CD8-positive, alpha-beta memory T cell (primary cell): ENCODE measurements at places on chromosomes 6 and 20. TPM values are rescaled to one million over a fixed set of nuclear protein-coding genes. Genes with fewer than 3 reads are reported as not detected.

DNA sequence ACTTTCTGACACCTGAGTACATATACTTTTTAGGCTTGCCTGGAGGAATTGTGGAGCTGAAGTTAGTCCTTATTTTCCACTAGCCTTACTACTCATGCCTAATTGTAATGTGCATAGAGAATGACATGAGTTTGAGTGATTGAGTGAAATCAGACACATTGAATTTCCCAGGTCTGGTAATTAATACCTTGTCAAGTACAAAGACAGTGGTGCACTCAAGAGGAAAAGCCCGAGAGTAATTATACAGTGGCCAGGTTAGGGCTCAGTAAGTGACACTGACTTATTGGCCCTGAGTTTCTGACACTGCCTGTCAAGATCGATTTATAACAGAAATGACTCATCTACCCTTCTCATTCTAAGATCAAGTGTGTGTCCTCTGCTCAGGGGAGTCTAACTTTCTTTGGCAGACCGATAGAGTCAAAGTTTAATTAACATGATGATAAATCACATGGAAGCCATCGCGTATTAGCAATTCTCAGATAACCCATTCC lies 288.3 kb downstream of the TPBG start:
- DNase-seq: no peak

DNA sequence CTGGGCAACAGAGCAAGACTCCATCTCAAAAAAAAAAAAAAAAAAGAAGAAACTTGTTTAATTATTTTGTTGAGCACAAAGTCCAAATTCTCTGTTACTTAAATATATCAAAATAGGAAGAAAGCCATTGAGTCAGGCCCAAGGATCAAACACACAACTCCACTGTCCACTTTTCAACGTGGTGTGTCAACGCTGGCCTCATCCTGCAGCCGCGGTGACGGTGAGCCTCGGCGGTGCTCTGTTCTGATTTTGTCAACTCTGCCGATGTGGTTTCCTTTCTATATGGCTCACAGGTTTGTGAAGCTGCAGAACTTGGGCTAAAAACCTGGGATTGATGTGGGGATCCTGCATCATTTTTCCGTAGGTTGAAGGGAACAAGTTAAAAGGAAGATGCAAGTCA lies 3.2 kb upstream of the SMOC2 start:
- no peak for DNase-seq

The FOXP4 gene
- 22.2 TPM for total RNA-seq

The RIPPLY2 gene
- not detected for total RNA-seq

DNA sequence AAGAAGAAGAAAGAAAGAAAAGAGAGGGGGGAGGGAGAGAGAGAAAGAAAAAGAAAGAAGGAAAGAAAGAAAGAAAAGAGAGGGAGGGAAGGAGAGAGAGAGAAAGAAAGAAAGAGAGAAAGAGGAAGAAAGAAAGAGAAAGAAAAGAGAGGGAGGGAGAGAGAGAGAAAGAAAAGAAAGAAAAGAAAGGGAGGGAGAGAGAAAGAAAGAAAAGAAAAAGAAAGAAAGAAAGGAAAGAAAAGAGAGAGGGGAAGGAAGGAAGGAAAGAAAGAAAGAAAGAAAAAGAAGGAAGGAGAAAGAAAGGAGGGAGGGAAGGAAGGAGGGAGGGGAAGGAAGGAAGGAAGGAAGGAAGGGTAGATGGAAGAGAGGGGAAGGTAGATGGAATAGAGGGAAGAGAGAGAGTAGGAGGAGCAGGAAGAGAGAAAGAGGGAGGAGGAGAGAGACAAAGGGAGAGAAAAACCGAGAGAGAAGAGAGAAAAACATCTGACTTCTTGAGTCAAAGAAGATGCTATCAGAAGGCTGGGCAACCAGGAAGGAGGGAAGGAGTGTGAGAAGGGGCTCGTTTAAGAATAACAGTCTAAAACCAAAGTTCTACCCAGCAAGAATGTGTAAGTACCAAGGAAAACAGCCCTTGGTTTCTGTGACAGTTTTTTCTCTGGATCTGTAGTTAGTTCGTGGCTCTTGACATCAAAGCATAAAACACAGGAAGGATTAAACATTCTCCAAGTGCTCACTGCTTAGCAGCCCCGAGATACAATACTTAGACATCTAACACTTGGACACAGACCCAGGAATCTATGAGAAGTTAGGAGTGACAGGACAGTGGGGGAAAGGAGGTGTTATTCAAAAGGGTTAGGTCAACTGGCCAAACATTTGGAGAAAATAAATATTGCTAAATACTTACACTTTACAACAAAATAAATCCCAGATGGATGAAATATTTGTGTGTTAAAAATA lies 131.9 kb upstream of the STMND1 start:
- no peak for DNase-seq

The FOXA2 gene
- total RNA-seq: not detected

DNA sequence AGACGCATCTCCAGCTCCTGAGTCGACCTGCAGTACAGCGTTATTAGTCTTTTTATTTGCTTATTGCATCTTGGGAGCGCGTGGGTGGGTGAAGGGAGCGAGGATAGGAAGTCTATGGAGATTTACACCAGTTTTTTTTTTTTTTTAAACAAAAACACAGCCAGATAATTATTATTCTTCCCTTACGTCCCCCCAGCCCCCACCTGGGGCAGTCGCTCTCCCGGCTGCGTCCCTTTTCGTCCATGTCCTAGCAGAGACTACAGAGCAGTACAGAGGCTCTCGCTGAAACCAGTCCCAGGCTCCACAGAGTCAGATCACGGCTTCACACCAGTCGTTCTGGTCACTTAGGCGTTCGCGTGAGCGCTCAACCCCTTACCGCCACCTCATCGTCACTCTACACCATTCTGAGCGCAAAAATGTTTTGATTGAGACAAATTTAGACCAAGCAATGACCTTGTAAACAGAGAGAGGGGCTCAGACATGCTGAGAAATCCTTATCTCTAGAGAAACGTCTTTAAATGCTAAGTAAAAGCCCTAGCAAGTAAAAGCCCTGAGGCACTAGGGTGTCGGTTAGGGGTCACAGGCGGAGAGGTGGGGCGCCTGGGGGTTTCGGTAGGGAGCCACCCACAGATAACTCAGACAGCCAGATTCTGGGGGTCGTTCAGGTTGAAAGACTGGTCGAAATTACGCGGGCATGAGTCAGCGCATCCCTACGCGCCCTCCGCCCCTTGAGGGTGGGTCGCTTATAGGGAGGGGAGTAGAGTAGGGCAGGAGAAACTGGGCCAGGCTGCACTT lies 975 bp upstream of the PPT2 start:
- no peak for DNase-seq

- DNase-seq: no peak
Observed at GRCh38 chr6:25193460-25194171, 85.6 kb upstream of the CARMIL1 start.

DNA sequence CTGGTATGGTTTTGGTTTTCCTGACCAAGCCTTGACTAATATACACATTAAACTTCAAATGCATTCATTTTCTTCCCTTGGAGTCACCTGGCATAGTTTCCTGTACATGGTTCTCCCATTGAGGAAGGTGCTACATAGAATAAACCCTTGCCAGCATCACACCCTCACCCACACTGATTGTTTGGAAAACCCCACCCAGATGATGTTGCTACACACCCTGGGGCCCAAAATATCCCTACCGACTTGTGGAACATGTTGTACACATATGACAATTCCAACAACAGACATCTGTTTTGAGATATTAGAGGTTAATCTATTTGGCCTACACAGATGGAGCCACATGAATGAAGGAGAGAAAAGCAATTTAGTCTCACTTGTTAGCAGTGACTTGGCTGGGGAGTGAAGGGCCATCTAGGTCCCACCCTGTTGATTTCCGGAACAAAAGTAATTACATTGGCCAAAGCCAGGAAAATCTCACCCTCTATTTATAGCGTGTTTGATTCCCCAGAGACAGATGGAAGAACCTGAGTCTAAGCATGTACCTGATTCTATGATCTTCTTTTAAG lies 606.0 kb upstream of the BTBD3 start:
- no peak for DNase-seq

GRCh38 chr6:39169448-39170344 lies 54.7 kb upstream of the SAYSD1 start:
- no peak for DNase-seq

DNA sequence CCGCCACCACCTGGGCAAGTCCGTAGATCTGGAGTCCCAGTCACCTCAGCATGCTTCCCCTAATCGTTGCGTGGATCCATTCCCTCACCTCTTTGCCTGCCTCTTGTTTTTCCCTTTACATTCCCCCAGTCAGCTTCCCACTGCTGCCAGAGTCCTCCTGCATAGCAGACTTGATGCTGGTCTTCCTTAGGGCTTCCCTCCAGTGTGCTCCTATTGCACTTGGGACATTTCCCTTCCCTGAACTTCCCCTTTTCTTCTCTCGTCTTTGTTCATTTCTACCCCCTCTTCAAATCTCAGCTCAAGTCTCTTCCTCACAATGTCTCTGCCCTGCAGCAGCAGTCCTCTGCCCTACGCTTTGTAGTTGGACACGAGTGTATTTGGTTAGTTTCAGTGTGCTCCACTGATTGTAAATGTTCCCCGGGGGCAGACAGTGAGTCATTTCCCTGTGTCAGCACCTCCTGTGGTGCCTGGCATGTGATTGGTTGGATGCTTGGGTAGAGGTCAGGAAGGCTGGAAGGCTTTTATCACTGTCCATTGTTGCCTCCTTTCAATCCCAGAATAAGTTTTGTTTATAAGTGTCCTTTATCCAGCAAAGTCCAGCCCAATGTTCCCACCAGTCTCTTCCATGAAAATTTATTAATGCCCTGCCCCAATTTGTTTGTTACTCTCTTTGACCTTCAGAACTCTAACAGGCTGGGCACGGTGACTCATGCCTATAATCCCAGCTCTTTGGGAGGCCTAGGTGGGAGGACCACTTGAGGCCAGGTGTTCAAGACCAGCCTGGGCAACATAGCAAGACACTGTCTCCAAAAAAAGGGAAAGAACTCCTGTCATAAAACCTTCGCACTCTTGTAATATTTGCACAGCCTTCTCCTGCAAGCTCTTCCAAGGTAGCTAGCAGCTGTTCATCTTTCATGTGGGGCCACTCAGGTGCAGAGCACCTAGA lies 38.3 kb downstream of the FAM120B start:
- no peak for DNase-seq

- no peak for DNase-seq
Observed at GRCh38 chr6:151553416-151554165, 59.8 kb downstream of the CCDC170 start.

The HLA-DOA gene
- 6.7 TPM for total RNA-seq

The TPD52L1 gene
- not detected for total RNA-seq

GRCh38 chr6:138514860-138515540 lies 15.7 kb upstream of the NHSL1 start:
- DNase-seq: peak; percentile 47

The SMIM29 gene
- total RNA-seq: 23.0 TPM

DNA sequence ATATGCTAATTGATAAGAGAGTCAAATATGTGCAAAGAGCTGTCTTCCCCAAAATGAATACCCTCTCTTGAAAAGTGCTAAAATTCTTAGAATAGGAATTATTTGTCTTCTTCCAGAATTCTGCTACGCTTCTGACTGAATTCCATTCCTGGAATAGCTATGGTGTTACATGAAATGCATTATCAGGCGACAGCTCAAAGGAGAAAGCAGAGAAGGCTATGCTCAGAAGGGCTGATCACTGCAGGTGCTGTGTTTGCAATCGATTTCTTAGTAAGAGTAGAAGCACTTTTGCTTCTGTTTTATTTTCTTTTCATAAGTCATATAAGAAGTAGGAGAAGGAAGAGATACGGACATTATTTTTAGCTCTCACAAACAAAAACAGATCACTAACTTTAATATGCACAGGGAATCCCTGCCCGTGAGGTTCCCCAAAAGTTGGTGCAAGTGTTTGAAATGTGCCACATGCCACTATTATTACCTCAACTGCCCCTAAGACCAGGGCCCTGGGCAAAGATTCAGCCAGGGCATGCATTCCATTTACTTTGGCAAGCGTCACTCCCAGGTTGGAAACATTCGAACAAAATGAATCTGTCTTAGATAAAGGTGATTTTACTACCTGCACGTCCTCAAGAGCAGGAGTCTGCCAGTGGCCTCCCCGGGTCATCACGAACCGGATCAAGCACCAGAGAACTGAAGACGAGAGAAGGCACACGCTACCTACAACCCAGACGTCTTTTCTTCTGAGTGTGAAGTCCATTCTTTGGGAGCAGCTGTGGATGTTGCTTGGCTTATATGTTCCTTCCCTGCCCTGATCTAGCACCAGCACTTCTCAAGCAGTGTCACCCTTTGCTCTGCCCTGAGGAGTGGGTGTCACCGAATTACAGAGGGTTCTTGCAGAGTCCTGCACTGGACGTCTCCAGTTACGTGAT lies 7.2 kb downstream of the MYLK4 start:
- no peak for DNase-seq

DNA sequence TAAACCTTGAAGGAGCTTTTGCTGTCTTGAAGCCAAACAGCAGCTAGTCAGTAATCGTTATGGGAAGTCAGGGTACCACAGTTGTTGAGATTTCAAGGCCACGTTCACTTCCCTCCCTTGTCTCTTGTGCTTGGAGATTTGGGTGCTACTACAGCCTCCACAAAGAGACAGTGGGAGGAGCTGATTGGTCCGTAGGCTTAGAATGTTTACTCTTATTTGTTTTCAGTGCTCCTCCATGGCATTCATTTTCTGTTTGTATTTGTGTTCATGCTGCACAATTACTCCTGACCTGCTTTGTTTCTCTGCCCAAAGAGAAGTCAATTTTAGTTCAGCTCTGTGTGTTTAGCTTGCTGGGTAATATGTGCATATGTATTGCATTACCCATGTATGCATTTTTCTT lies 147.7 kb downstream of the PRL start:
- no peak for DNase-seq

The MAPK13 gene
- total RNA-seq: 77.3 TPM

DNA sequence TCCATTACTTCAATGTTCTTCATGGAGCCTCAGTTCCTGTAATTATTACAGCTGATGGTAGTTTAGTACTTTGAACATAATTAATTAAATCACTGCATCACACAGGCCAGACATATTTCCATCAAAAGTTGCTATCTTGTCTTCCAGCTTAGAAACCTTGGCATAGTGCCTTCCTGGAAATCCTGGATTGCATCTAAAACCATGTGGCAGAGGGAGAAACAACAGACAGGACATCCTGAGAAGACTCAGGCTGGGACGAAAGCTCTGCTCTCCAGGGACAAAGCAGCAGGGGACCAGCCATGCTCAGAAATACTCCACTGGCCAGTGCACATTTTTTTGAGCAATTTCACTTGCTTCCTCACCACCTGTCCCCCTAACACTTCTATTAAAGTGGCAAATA lies 55.3 kb downstream of the TBX18 start:
- no peak for DNase-seq

DNA sequence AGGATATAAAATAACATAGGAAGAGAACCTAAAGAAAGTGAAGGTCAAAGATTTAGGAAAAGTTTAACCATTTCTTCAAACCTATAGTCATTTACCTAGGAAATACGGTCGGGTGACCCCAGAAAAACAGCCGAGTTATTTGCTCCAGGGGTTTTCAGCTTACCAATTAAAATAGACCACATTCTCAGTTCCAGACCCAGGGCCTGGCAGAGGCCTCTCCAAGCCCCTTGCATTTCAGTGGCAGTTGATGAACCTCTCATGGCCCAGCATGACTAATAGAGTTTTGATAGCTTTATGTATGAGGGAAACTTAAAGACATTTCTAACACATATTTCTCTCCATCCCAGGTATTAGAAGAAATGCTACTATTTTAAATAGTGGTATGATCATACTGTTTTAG lies 113.5 kb downstream of the OGFRL1 start:
- DNase-seq: no peak
